NCI-H526 treated with DMSO at 0.1 percent for 48 hours (cell line): ENCODE measurements at places on chromosomes 3 and 15.

DNA sequence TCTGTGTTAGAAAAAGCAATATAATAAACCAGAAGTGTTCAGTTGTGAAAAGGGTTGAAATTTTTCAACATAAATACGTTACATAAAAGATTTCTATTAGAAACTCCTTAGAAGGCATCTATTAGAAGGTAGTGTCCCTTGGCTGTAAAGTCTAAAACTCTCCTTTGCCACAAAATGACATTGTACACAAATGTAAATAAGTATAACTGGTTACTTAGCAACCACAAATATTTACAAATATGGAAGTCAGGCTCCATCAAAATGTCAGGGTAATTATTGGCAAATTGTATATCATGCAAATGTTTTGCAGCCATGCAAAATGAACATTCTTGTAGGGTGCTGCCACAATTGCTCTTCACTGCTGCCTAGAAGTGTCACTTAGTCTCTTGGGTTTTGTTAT lies 419.1 kb upstream of the CDIN1 start:
- DNase-seq, result peak; percentile 83

- no peak for DNase-seq
Measured at GRCh38 chr3:175764722-175765121, 905.6 kb downstream of the NAALADL2 start.

- no peak for DNase-seq
Measured at GRCh38 chr3:166257715-166258114, 420.5 kb upstream of the BCHE start.

GRCh38 chr3:170741756-170742529 lies 128.1 kb downstream of the RPL22L1 start:
- no peak for DNase-seq

DNA sequence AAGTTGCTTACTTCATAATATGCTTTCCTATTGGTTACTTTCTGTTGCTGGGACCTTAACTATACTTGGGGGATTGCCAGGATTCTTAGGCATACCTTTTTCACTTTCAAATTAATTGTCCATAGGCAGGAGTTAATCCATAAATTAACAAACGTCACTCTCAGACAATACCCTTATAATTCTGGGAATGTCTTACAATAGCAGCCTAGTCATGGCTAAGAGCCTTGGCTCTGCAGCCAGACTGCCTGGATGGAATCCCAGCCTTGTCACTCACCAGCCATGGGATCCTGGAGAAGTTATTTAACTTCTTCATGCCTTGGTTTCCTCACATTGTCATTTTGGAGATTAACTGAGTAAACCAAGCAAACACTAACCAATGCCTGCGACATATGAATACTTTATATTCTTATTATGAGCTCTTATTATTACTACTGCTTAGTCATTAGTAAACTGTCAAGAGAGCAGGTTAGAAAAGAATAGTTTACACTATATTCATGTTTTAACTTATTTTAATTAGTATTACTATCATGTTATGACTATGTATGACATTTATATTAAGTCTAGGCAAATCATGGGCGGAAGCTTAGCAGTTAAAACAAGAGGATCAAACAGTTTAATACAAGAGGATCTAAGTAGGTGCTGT lies 29.0 kb downstream of the GYG1 start:
- DNase-seq, result no peak

DNA sequence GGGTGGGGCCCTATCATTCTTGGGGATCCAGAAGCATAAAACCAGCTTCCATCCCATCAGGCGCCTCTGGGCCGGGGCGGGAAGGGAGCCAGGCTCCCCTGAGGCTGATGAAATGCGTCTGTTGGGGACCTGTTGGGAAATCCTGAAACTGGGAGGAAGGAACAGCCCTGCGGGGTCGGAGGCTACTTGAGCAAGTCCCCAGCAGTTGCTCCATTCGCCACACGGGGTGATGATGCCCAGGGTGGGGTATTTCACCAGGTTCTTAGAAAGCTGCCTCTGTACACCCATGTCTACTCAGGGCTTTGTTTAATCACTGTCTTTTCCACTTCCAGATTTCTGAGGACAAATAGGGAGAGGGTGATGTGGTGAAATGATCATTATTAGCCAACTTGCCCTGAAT lies 25.4 kb upstream of the TSEN2 start:
- no peak for DNase-seq

DNA sequence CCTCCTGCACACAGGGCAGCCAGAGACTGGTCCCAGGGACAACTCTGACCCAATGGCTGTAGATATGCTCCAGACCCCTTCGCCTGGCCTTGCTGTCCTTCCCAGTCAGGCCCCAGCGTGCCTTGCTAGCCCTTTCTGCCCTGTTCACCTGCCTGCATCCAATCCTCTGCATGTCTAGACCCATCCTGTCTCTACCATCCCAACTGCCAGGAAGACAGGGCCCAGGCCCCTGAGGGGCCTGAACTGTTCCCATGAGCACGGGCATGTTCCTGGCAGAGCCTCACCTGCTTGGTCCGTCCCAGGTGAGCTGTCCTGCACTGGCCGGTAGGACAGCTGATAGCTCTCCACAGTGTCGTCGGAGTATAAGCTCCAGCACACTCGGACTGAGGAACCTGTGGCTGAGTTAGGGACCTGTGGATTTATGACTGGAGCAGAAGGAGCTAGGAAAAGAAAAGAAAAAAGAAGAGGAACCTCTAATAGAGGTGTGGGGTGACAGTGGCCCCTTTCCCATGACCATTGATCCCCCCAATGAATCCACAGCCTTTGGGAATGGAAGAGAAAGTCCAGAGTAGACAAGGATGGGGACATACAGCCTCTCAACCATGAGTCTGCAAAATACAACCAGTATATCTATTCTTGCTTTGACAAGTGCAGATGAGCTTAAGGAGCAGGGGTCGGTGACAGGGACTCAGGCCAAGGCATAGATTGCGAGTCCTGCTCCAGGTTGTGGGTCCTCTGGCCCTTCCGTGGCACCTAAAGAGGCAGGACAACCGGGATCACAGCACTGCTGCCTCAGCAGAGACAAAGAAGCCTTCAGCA lies 33.9 kb downstream of the FSD2 start:
- no peak for DNase-seq

- no peak for DNase-seq
Measured at GRCh38 chr3:195715583-195716266, 5.1 kb upstream of the MUC20 start.
